ENCODE measurements at places on chromosomes 1 and 21.

GRCh38 chr1:76269155-76269554, 194.6 kb downstream of the ST6GALNAC3 start:
- DNase-seq = peak; percentile 47

GRCh38 chr1:156845055-156845952, 13.6 kb downstream of the INSRR start:
- peak; percentile 15 for DNase-seq

DNA sequence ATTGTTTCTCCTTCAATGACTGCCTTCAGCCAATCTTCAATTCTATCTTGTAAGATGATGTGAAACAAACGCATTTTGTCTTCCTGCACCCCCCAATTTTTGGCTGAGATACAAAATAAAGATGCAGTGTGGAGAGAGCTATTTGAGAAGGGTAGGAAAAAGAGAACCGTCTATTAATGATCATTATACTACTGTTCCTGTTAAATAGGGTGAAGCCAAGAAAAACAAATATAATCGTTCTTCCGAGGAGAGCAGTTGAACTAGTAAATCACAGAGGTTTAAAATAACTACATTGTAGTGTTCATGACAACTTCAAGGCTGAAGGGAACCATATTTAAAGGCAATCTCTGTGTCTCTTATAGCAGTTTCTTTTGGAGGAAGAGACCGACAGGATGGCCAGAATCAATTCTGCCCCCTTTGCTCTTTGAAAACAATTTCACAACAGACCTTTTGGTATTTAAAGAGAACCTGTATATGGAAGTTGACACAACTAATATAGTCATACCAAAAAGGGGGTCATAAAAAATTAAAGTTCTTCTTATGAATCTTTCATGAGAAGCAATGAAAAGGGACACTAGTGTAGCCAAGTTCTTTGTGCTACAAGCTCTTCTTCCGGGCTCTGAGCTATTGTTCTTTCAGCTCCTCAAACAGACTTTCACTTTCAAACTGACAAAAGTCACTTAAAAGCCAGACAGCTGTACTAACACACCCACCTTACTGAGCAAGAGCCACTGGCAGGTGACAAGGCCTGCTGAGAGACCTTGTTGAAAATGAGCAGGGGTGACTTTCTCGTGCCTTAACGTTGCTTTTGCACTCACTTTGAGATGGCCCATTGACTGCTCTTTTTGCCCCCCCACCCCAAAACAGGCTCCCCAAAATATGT, 30.9 kb downstream of the PROX1 start:
- DNase-seq = peak; percentile 94

DNA sequence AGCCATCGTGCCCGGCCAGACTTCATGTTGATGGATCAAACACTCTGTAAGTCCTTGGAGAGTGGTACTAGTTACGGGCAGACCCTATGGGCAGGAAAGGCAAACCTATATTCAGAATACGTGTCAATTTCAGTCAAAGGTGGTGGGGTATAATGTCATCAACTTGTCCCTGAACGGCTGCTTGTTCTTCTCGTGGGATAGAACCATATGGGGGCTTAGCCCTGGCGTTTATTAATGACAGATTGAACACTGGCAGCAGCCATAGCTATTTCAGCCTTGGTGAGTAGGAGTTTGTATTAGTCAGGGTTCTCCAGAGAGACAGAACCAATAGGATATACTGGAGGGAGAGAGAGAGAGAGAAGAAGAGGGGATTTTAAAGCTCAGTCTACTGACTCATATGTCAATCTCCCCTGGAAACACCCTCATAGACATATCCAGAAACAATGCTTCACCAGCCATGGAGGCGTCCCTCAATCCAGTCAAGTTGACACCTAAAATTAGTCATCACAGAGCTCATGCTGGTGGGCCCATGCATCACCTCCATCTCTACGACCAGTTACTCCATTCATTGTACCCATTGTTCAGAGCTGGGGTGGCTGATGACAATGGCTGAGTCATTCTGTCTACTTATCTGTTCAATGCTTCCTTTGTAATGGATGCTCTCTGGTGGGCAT, 16.1 kb upstream of the AQP10 start:
- DNase-seq = peak; percentile 28

- no peak for DNase-seq
Observed at GRCh38 chr1:203554071-203554470, 60.1 kb downstream of the OPTC start.

- DNase-seq = no peak
Observed at GRCh38 chr1:248849152-248849551, 9.7 kb downstream of the ZNF692 start.

GRCh38 chr1:200226969-200227303, 182.9 kb downstream of the ZNF281 start:
- no peak for DNase-seq

DNA sequence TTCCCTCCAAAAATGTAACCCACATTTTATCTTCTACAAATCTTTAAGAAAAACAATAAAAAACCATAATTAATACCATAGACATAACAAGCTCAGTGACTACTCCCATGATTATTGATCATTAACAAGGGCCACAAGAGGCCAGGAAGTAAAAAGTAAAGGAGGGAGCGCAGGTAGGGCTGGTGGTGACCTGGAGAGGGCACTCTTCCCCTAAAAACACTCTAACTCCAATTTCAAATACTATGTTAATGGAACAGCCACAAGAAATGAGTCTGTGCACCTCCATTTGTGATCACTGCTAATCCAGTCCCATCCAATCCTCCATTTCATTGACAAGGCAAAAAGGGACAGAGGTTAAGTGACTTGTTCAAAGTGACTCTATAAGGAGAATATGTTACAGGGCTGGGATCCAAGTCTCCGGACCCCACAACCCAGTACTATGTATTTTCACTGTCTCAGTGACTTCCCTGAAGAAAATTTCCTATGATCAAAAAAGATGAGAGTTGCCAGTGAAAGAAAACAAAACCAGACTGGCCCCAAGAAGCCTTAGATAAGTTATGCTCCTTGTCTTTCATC, 41.2 kb upstream of the CFAP298 start:
- DNase-seq = peak; percentile 55

DNA sequence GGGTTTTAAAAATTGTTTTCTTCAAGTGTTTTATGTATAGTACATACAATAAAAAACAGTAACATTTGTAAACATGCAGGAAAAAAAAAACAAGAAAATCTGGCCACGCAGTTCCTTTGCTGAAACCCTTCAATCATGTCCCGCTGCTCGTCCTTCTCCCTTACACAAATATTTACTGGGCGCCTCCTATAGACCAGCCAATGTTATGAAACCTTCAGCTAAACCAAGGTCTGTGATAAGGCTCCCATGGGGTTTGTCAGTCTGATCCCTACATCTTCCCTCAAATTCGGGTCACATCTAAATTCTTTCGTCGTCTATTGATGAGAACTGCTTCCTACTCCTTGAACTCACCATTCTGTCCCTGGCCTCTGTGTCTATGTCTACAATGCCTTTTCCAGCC, 583.9 kb downstream of the SMYD3 start:
- DNase-seq = peak; percentile 3

DNA sequence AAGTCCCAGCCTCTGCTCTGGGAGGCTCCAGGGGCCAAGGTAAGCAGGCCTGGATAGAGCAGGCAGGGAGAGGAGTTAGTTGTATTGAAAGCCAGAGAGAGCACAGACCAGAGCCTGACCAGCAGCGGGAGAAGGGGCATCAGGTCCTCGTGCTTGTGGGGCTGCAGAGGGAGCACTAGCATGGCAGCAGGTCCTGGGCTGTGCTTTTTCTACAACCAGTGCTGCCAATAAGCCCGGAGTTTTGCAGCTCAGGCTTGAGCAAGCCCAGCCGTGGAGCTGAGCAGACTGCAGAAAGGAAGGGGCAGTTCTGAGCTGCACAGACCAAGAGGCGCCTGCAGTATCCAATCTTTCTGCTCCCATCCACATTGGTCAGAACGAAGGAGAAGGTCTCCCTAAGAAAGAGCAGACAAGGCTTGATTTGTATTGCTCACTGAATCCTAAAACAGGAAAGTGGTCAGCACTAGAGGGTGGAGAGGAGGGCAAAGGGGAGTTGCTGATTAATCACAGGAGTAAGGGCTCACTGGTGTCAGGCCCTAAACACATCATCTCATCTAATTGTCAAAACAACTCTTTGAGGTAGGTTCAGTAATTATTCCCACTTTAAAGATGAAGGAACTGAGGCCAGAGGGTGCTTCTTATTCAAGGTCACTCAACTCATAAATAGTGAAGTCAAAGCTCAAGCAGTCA, 2.7 kb downstream of the DENND2D start:
- no peak for DNase-seq

GRCh38 chr1:97636941-97637340, 283.9 kb downstream of the DPYD start:
- no peak for DNase-seq

DNA sequence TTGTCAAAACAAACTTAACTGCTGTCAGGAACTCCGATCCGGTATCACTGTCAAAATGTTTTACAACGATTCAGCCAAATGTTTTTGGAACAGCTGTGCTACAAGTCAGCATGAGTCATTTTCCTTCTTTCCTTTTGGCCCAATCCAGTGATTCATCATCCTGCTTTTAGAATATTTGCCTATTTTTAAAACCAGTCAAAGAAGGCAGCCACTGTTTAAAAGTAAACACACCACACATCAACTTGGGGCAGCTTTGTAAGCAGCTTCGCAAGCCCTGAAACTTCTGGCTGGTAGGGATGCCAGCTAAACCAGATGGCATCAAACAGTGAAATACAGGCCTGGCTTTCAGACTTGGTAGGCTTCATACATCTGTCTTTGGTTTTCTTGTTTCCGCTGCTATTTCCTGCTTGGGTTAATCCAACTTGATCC, 14.9 kb downstream of the MAP3K7CL start:
- DNase-seq = peak; percentile 20

GRCh38 chr21:44288251-44289110, 2.8 kb downstream of the AIRE start:
- no peak for DNase-seq

DNA sequence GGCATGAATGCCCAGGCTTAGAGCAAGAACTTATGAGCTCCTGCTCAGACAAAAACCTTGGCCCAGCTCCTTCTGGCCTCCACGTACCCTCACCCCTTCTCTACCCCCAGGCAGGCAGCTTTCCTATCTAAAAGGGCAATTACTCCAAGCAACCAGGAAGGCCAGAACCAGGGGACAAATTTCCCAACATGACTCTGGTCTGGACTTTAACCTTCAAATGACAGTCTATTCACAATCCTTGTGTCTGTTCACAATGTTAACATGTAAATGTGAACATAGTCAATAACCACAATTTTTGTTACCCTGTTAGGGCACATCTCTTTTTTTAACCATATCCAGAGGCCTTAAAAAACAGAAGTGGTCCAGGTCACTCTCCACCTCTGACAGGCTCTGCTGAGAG, 64.4 kb upstream of the LAPTM5 start:
- no peak for DNase-seq

DNA sequence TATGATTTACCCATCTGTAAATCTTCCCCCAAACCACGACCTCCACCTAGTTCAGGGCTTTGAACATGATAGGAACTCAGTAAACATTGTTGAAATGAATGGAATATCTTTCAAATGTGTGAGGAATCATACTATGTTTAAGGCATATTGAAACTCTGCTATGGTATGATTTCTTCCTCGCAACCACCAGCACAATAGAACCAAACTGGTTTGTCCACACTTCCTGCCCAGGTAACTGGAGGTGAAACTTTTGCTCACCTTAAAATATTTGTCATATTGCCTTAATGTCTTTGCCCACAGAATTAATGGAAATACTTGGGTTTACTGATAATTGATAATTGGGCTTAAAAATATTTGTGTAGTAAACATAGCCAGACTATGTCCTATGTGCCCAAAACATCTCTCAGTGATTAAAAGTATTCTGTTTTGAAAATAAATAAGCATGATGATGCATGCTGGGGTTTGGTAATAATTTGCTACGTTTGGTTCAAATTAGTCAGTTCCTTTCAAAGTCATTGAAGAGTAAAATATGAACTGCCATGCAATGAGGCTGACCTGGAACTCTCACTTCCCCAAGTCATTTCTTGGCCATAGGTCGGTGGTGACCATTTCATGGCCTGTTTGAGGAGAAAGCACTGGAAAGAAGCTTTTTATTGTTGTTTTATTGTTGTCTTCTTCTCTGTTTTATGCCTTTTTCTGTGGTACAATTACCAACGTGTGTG, 73.3 kb downstream of the TNFSF18 start:
- DNase-seq = peak; percentile 28

DNA sequence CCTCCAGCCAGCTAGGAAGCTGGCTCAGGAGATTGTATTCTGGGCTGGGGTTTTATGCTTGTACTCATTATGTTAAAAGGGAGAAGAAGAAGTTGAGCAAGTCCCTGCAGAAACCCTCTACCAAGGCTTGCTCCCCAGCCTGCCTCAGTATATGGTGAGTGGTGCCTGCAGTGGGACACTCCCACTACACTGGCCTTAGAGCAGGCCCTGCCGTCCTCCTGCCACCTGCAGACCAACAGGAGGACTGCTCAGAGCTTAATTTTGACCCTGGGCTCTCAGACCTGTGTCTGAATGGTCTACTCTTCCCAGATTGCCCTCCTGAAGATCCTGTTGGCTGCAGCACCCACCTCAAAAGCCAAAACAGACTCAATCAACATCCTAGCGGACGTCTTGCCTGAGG, 13.0 kb downstream of the STRIP1 start:
- DNase-seq = peak; percentile 34

DNA sequence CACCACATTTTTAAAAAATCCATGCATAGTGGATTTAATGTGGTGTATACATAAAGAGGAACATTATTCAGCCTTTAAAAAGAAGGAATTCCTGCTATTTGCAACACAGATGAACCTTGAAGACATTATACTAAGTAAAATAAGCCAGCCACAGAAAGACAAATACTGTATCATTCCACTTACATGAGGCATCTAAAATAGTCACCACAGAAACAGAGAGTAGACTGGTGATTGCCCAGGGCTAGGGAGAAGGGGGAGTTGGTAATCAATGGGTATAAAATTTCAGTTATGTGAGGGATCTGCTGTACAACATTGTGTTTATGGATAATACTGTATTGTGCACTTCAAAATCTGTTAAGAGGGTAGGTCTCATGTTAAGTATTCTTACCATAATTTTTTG, 10.0 kb downstream of the FAM163A start:
- DNase-seq = no peak

- DNase-seq = peak; percentile 95
Observed at GRCh38 chr1:236090741-236091147, 25.9 kb upstream of the NID1 start.

DNA sequence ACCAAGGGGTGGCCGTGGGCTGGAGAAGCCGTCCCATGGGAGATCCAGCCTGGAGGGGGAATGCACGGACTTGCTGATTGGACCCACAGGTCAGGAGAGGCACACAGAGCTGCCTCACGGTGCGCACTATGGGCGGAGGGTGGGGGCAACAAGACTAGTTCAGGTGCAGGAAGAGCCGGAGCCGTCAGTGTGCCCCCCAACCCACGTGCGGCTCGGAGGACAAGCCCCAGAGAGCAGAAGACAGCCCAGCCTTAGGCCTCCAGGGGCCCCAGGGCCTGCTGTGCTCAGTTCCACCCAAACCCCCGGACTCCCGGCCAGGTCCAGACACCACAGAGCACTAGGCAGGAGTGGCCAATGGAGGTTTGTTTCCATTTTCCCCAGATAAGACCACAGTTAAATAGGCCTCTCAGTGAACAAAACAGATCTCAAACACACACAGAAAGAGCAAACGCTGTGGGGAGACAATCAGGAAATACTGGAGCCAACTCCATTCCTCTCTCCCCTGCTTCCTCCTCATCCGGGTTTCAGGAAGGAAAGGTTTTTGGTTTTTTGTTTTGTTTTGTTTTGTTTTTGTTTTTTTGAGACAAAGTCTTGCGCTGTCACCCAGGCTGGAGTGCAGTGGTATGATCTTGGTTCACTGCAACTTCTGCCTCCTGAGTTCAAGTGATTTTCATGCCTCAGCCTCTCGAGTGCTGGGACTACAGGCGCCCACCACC, 84.2 kb downstream of the ADSS2 start:
- no peak for DNase-seq

All from DMS53 (cell line).